ENCODE measurements at places on chromosomes 16 and 17. TPM values are rescaled to one million over a fixed set of nuclear protein-coding genes. Genes with fewer than 3 reads are reported as not detected.

The MYH13 gene
- total RNA-seq = not detected

The SYNGR3 gene
- 2.5 TPM for total RNA-seq

The KRT23 gene
- not detected for total RNA-seq

The SLX4 gene
- total RNA-seq = 3.7 TPM
